ENCODE measurements at places on chromosomes 6 and 20. TPM values are rescaled to one million over a fixed set of nuclear protein-coding genes. Genes with fewer than 3 reads are reported as not detected.

Gene SIRPB1
- 0.96 TPM for total RNA-seq

DNA sequence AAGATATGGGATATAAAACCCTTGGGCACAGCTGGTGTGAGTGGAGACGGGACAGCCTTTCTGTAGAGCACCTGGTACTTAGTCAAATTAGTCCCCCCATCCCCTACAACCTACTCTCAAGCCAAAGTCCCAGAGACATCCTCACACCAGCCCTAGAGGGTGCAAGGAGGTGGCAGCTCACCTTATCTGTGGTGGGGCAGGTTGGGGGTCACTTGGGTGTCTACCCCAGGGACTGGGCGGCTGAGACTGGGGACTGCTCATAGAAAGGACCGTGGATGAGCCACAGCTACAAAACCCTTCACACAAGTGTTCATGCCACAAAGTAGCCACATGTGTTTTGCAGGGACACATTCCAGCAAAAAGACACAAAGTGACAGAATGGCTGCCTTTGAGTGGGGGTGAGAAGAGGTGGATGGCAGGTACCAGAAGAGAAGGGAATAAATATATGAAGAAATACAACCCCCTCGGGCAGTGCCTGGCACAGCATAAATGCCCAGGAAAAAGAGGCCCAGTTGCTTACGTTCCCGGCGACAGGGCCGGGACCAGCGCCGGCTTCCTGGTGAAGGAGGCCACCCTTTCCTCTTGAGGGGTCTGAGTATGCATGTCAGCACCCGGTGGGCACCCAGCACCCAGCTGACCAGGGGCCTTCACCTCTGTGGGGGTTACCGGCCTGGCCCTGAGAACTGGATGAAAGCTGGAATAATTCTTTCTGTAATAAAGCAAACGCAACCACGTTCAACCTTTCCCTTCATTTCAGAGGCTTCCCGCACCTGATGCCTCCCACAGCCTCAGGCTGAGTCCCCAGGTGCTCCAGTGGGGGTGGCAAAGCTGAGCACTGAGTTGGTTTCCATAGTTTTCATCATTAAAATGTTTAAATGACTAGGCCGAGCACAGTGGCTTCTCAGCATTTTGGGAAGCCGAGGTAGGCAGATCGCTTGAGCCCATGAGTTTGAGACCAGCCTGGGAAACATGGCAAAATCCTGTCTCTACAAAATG is 14.4 kb upstream of the CEBPB start:
- H3K4me3 ChIP-seq = no peak overlapping the region
- no peaks in the 10 kb centered on the region for H3K27me3 ChIP-seq
- H3K27ac ChIP-seq = no peak overlapping the region
- DNase-seq = no peak
- H3K4me1 ChIP-seq = peaks cover 10% of the 10 kb centered on the region

DNA sequence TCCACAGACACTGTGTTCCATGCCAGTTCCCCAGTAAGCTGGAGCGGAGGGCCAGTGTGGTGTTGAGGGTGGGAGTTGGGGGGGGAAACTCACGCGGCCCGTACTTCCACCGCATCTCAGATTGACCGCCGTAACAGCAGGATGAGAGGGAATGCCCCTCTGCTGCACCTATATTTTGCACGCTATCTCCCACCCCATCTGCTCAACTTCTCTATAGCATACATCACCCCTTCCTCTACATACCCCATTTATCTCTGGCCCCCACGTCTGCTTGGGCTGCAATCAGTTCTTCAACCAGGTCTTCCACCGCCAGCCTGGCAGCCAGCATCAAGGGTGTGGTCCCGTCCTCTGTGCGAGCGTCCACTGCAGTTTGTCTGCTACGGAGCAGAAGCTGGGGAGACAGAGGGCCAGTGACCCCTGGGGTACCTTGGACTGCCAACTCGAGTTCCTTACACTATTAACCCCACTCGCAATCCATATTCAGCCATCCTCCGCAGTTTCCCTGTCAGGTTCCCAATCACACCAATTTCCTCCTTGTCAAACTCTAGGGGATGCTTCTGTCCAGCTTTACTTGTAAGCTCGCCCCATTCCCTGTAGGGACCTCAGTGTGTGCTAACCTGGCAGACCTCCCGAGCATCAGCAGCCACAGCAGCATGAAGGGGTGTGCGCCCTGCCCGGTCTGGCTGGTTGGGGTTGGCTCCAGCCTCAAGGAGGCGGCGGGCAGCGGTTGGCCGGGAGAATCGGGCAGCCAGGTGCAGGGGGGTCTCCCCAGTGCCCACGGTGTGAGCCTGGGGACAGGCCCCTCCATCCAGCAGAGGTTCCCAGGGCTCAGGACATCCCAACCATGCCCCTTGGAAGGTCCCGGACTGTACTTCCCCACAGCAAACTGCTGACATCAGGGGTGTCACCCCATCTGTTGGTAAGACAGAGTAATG is 4.5 kb upstream of the GPSM3 start:
- DNase-seq = no peak
- H3K4me1 ChIP-seq = peaks cover 18% of the 10 kb centered on the region
- H3K4me3 ChIP-seq = peak overlapping the region; percentile 93
- H3K27ac ChIP-seq = peak overlapping the region; percentile 100

GRCh38 chr6:18962361-18962905 is 575.3 kb downstream of the RNF144B start:
- DNase-seq = no peak
- no peaks in the 10 kb centered on the region for H3K4me1 ChIP-seq
- H3K27ac ChIP-seq = no peak overlapping the region
- no peaks in the 10 kb centered on the region for H3K27me3 ChIP-seq
- no peaks in the 10 kb centered on the region for H3K36me3 ChIP-seq

GRCh38 chr20:48691523-48691922 is 136.3 kb downstream of the PREX1 start:
- no peak overlapping the region for H3K27ac ChIP-seq
- no peak overlapping the region for H3K4me3 ChIP-seq
- H3K36me3 ChIP-seq = no peaks in the 10 kb centered on the region
- peaks cover 6% of the 10 kb centered on the region for H3K27me3 ChIP-seq
- no peak for DNase-seq
- H3K4me1 ChIP-seq = peaks cover 5% of the 10 kb centered on the region

DNA sequence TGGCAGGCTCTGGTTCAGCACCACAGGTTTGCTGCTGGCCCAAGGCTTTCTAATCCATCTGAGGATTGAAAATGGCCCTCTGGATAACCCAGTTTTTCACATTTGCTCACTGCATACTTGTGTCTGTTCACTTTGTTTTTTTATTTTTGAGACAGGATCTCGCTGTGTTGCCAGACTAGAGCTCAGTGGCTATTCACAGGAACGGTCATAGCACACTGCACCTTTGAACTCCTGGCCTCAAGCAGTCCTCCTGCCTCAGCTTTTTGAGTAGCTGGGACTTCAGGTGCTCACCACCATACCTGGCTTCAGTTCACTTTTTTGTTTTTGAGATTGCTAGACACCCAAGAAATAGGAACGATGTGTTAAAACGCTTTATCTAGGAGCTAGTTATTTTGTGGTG is 57.9 kb downstream of the ITCH start:
- H3K27me3 ChIP-seq = no peaks in the 10 kb centered on the region
- H3K36me3 ChIP-seq = peaks cover 50% of the 10 kb centered on the region
- DNase-seq = no peak

GRCh38 chr20:53826597-53827291 is 233.1 kb upstream of the ZNF217 start:
- DNase-seq = no peak
- H3K27ac ChIP-seq = no peak overlapping the region
- peaks cover 22% of the 10 kb centered on the region for H3K4me1 ChIP-seq
- no peaks in the 10 kb centered on the region for H3K27me3 ChIP-seq
- H3K4me3 ChIP-seq = no peak overlapping the region
- no peaks in the 10 kb centered on the region for H3K36me3 ChIP-seq

Gene ABHD16B
- total RNA-seq = not detected

Measured in progenitor cell of endocrine pancreas (in vitro differentiated cells).